ENCODE measurements at places on chromosomes 7 and 10.

GRCh38 chr10:33664070-33664469 is 329.6 kb upstream of the NRP1 start:
- no peak for DNase-seq

- no peak for DNase-seq
Observed at GRCh38 chr7:80725181-80725611, 86.8 kb downstream of the CD36 start.

GRCh38 chr7:66185680-66186187 is 19.4 kb upstream of the TPST1 start:
- DNase-seq: no peak

GRCh38 chr7:26993816-26994810 is 101.7 kb downstream of the HOXA1 start:
- DNase-seq: no peak
